Hypothalamus (tissue), 51 donors: ENCODE measurements at places on chromosomes 1 and 21.

GRCh38 chr1:9561429-9561828 lies 22.2 kb downstream of the SLC25A33 start:
- no peak for DNase-seq

DNA sequence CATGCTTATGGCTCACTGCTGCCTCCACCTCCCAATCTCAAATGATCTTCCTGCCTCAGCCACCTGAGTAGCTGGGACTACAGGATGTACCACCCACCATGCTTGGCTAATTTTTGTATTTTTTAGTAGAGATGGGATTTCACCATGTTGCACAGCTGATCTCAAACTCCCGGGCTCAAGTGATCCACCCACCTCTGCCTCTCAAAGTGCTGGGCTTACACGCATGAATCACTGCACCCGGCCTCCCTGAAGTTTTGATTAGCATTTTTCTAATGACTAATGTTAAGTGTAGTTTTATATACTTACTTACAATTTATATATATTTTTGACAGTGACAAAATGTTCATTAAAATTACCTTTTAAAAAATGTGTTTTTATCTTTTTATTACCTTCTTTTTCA lies 41.1 kb downstream of the ZNF678 start:
- DNase-seq: no peak

- DNase-seq: no peak
Observed at GRCh38 chr1:152623203-152623844, 421 bp upstream of the LCE3A start.

GRCh38 chr1:1835546-1835945 lies 55.3 kb downstream of the GNB1 start:
- DNase-seq: no peak

DNA sequence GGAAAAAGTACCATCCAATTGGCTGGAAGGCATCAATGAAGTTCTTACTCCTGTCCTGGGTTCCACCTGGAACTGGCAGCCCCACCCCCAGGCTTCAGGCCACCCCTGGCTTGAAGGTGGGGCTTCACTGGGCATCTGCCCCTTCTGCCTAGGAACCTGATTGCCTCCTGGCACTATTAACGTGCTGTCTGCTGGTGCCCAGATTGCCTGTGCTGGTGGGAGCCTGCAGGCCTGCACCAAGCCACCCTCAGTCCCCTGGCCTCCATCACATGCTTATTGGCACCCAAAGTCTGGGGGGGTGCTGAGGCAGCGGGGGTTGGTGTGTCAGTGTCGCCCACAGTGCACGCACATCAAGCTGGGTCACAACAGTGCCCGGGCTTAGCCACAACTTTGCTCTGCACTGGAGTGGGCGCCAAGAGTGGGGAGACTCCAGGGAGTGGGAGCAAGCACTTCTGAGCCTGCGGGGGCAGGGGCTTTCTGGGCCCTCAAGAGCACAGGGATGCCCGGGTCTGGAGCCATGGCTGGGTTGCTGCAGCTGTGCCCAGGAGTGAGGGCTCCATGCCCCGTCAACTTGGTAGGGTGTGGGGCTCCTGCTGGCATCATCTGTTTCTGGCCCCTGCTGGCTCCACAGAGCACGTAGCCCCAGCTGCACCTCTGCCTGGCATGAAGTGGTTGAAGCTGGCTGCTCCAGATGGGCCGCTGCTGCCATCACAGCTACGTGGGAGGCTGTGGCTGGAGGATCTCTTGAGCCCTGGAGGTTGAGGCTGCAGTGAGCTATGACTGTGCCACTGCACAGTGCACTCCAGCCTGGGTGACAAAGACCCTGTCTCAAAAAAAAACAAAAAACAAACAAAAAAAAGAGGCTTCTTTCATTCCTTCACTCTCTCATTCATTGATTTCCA lies 4.1 kb upstream of the LSM10 start:
- no peak for DNase-seq

DNA sequence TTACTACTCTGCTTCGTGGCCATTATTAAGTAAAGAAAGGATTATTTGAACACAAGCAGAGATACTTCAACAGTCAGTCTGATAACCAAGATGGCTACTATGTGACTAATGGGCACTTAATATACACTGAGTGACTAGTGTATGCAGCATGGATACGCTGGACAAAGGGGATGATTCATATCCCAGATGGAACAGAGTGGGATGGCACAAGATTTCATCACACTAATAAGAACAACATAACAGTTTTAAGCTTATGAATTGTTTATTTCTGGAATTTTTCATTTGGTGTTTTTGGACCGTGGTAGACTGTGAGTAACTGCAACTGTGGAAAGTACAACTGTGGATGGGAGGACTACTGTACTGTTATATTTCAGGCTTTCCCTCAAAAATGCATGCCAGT lies 9.4 kb downstream of the ZCCHC17 start:
- no peak for DNase-seq

- no peak for DNase-seq
Observed at GRCh38 chr1:197908716-197909220, 6.3 kb downstream of the C1orf53 start.

- no peak for DNase-seq
Observed at GRCh38 chr1:245338485-245338877, 183.7 kb downstream of the KIF26B start.

GRCh38 chr1:185325413-185325812 lies 8.4 kb upstream of the IVNS1ABP start:
- no peak for DNase-seq

- no peak for DNase-seq
Observed at GRCh38 chr1:53893999-53894636, at the start of gene DIO1. DIO1 (plus strand) TSS chr1:53894187; CDS start chr1:53894211, 24 bp downstream.

DNA sequence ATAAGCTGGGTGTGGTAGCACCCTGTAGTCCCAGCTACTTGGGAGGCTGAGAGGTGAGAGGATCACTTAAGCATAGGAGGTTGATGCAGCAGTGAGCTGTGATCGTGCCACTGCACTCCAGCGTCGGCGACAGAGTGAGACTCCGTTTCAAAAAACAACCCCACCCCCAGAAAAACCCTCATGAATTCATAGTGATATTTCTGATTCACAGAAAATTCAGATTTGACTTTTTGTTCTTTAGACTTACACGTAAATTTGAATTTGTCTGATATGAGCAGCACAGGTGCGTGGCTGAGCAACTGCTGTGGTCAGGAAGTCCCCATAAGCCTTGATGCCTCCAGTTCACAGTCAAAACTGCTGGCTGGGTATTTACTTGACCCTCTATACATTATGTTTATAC lies 10.0 kb upstream of the MORC3 start:
- no peak for DNase-seq

DNA sequence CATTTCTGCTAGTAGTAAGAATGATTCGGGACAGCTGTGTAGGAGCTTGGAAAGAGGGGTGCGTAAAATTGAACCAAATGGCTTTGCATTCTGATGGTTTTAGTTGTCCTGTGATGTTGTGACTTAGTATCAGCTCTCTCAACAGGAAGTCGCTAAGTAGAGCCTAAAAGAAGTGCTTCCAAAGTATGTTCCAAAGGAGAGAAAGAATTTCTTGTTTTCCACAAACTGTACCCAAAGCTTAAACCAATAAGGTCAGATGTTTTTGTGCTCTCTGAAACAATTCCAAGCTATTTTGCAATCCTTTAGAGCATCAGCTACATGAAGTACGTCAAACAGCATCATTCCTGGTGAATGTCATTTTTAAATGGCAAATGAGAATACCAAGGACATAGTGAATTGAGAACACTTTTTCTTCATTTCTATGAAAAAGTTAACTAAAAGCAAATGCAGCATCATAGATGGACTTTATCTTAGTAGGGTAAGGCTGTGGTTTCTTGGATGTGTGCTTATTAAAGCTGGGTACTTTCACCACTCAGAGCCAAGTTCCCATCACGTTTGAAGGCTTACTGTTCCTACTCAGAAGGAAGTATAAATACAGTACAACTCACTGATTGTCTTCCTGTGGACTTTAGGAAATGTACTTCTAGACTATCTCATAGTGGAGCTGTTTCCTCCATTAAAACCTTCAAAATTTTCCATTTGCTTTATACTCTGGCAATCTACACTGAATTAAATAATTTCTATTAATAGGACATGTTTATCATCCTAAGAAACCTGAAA lies 148.6 kb downstream of the C1orf21 start:
- DNase-seq: no peak

- DNase-seq: no peak
Observed at GRCh38 chr1:14726606-14727005, 128.1 kb downstream of the KAZN start.

DNA sequence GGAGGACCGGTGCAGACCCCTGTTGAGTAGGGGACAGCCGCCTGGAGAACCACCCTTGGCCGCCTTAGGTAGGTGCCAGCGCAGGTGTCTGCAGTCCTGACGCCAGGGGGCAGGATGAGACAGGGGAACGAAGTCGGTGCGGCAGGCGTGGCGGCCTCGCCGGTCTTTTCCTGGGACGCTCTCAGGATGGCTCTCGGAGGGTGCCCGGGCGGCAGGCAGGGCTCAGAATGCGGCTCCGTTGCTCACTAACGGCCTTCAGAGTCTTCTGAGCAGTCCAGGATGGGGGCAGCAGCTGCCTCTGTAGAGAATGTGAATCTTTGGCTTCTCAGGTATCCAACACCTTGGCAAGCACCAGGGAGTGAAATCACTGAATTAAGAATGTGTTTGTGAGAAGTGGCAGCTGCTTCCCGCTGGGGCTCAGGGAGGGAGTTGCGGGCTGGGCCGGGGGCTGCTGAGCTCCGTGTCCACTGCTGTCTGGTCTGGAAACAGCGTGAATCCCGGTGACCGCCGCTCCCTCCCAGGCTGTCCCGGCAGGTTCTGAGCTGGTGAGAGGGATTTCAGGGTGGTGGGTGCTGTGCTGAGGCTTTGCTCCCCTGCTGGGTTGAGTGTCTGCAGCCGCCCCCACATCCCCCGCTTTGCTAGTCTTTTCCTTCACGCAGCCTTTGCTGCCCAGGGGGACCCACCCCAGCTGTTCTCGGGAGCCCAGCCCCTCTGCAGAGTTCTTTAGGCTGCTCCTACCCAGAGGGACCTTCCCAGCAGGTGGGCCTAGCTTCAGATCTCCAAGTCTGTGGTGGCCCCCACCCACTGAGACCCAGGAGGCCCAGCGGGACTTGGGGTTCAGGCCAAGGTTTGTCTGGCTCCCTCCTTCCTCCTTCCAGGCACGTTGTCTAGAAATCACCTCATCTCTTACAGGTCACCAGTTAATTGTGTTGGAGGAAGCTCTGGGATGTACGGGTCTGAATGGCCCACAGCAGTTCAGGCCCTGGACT lies 11.1 kb upstream of the C1orf174 start:
- DNase-seq: peak; percentile 54

- no peak for DNase-seq
Observed at GRCh38 chr21:34619841-34620665, 5.1 kb upstream of the RCAN1 start.

DNA sequence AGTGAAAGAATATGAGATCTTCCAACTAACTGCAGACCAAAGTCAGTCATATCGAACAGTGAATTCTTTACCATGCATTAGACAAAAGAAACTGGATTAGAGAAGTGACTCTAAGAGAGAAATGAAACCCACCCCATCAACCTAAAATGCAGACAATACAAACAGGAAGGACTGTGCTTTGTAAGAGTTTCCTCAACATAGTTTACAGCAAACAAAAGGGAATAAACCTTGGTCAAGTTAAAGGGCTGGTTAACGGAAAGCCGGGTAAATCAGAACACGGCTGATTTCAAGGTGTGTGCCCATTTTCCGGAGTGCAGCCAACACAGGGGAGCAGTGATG lies 39.2 kb downstream of the SIPA1L2 start:
- DNase-seq: no peak

DNA sequence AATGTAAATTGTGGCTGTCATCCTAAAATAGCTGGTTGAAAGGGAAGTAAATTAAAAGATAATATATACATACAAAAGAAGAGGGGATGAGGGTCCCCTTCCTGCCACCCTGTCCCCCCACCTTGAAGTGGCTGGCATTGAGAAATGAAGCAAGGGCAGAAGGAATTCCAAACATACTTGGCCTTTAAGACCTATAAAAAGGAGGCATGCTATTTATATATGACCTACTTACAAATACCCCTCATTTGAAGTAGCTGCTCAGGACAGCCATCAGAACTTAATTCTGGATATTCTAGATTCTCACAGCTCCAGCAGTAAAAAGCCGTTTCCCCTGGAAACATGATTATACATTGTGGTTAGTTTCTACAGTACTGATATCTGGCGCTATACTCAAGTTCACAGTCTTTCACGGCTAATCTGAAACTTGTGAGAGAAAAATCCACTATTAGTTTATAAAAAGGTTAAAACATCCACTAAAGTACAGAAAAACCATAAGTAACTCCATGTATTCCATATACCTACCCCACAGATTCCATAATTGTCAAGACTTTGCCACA lies 9.6 kb upstream of the MAP10 start:
- DNase-seq: no peak

GRCh38 chr21:42578034-42578433 lies 64.4 kb downstream of the SLC37A1 start:
- DNase-seq: no peak

GRCh38 chr1:31382379-31382989 lies 9.6 kb upstream of the FABP3 start:
- DNase-seq: no peak

DNA sequence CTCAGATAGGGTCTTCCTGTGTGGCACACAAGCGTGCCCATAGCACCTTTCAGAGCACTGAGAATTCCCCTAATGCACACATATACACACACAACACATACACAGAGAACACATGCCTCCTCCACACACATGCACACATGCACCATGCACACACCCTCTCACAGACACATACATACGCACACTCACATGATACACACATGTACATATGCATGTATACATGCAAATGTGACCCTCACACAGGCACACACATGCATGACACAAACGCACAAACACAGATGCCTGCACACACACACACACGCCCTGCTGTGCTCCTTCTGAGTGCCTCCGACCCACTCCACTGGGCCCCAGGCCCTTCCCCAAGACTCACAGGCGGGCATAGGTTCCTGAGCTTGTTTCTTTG lies 251.0 kb downstream of the PTPRU start:
- no peak for DNase-seq

DNA sequence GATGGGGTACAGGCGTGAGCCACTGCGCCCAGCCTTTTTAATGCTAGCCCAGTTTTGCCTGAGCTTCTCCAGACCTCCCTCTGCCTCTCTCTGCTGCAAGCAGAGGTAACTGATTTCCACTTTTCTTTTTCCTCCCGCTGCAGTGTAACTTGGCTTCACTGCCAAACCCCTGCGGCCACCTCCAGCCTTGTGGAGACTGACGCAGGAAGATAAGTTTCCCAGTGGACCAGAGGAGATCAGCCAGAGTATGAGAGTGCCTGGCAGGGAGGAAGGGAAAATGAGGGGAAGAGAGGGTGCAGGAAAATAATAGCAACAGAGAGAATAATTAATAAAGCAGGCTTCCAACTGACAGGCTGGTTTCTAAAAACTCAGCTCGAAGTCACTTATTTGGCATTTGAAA lies 143.7 kb downstream of the PCNX2 start:
- DNase-seq: no peak

GRCh38 chr1:177302357-177303044 lies 131.7 kb downstream of the BRINP2 start:
- DNase-seq: peak; percentile 21
